ENCODE measurements at places on chromosomes 11 and 22.

GRCh38 chr22:22710719-22711531, 66.5 kb downstream of the GGTLC2 start:
- DNase-seq, result peak; percentile 69

GRCh38 chr11:93484716-93485115, 58.5 kb downstream of the SMCO4 start:
- DNase-seq, result no peak

DNA sequence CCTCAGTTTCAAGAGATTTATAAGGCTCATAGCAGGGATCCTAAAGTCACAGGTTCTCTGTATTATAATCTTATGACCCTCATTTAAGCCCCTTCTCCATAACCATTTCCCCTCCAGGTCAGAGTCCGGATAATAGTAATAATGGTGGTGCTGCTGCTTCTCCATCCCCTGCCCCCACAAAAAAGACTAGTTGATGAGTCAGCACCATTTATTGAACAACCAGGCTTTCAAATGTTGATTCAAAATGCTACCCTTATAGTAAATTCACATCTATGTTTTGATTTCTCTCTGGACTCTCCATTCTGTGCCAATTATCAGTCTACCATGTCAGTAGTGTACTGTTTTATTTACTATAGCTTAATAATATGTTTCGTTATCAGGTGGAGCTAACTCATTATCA, 17.6 kb upstream of the RIC3 start:
- DNase-seq, result no peak

GRCh38 chr11:69108559-69108958, 47.2 kb upstream of the SMIM38 start:
- no peak for DNase-seq

- DNase-seq, result no peak
Observed at GRCh38 chr11:132311703-132312102, 941.3 kb downstream of the NTM start.

DNA sequence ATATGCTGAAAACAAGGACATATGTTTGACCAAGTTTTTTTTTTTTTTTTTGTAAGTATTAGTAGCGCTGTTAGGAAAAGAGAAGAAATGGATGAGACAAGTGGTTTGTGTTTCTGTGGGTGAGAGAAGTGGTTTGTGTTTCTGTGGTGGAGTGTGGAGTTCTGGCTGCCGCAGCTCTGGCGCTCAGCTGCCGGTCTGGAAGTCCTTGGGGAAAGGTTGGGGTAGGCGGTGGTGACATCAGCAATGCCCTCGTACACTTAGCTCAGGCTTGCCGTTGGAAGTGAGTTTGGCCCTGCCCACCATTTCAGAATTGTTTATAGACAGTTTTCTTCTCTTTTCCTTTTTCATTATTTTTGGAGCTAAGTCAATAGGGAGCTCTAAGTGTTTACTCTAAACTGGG, 116.6 kb downstream of the TBC1D22A start:
- DNase-seq, result no peak

- DNase-seq, result peak; percentile 73
Observed at GRCh38 chr11:59754859-59755700, at the start of gene STX3. STX3 (plus strand) TSS chr11:59755376; CDS start chr11:59755606, 230 bp downstream.

DNA sequence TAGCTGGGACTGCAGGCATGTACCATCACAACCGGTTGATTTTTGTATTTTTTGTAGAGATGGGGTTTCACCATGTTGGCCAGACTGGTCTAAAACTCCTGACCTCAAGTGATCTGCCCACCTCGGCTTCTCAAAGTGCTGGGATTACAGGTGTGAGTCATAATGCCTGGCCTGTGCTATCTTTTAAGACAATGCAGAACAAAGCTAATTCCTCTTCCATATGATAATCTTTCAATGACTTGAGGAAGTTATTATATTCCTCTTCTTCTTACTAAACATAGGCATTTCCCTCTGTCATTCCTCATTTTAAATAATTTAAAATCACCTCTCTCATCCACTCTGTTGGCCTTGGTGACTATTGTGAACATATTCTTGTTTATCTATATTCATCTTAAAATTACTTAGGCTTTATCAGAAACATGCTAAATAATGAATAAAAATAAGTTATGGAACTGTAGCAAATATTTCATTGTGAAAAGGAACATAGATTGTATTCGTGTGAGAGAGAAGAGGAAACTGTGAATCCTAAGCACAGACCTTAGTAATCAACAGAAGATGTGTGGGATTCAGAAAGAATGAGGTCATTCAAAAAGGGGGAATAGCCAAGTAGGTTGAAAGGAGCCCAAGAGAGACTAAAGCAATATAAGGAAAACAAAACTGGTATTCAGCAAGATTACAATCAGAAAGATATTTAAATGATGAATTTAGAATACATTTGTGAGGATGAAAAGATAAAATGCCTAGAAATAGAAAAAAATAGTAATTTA, 269.4 kb downstream of the TTC28 start:
- no peak for DNase-seq

DNA sequence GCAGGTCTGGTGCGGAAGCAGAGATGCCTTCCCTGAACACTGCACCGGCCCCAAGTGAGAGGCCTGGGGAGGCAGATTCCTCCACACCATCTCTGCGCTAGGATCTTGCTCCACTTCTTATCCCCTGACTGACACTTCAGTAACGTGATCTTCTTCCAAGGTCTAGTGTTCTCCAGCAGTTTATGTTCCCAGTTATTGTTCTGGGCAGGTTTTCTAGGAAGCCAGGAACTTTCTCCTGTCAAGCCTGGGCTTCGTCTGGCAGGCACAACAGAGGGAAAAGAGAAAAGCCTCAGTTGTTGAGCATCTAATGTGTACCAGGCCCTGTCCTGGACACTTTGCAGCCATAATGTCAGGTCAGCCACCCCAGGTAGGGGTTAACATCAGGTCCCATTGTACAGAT, 10.5 kb downstream of the CD82 start:
- no peak for DNase-seq

- DNase-seq, result no peak
Observed at GRCh38 chr22:48538291-48538820, 1289.3 kb downstream of the BRD1 start.

GRCh38 chr22:39920134-39920743, 19.4 kb downstream of the GRAP2 start:
- no peak for DNase-seq

DNA sequence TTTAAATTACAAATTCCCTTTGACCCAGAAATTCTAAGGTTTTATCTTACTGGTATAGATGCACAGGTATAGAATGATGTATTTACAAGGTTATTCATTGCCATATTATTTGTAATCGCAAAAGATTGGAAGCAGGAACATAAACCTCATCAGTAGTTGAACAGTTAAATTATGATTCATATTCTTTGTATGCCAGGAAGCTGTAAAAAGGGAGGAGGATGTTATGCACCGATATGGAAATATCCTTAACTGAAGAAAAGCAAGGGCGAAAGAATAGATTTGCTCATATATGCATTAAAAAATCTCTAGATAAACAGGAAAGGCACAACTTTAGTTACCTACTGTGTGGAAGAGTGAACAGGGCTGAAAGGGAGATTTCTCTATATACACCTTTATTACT, 36.7 kb downstream of the PPFIA1 start:
- no peak for DNase-seq

- DNase-seq, result no peak
Observed at GRCh38 chr11:118921929-118922744, 3.6 kb downstream of the BCL9L start.

- DNase-seq, result no peak
Observed at GRCh38 chr22:36864454-36865215, 3.8 kb downstream of the NCF4 start.

GRCh38 chr22:48106215-48106614, 1343.8 kb downstream of the TBC1D22A start:
- no peak for DNase-seq

- no peak for DNase-seq
Observed at GRCh38 chr11:108870373-108871020, 205.6 kb downstream of the DDX10 start.

DNA sequence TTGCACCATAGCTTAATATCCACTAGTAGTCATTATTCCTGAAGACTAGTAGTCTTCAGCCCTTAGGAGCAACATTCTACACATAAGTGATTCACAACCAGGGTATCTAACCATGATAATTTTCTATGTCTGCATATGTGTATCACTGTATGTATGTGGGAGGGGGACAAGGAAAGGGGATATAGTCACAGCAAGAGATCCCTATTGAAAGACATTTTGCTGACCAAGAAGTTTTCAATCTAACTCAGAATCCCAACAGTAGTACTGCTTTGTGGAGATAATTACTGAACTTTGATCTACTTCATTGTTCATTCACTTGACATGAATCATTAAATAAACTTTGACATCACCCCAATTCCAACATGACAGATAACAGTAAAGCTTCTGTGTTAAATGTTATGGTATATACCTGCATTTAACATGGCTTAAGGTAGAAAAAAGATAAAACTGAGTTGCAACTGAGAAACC, 10.3 kb downstream of the PIK3C2A start:
- no peak for DNase-seq

- no peak for DNase-seq
Observed at GRCh38 chr11:43626798-43627197, 53.7 kb upstream of the HSD17B12 start.

DNA sequence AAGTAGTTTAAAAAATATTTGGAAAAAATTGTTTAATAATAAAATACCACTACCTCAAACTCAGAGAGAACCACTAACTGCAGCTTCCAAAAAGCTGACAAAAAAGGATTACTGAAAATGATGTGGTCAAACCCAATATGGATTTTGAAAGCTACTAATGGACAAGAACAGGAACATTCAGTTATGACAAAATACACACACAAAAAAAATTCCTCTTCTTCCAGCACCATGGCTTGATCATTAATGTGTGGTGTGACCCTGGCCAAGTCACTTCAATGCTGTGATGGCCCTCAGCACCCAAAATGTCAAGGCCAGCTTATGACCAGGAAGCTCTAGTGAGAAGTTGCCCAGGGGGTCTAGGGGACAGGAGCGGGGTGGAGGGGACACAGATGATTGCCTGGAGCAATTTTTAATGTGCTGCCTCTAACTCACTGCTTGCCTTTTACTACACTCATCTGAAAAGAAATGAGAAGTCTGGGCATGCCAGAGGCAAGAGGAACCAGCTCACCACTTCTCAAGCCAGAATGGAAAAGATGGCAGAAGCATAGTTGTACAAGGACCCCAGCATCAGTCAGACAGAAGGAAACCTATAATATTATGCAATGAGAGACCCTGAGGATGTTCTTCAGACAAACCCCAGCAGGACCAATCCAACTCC, 2.2 kb downstream of the SMCO4 start:
- no peak for DNase-seq
